ENCODE measurements at places on chromosomes 4 and X. TPM values are rescaled to one million over a fixed set of nuclear protein-coding genes. Genes with fewer than 3 reads are reported as not detected.

The TCP11X2 gene
- total RNA-seq = not detected

The APLN gene
- 1,492 TPM for total RNA-seq

The FAT4 gene
- 30.7 TPM for total RNA-seq

The FAAH2 gene
- total RNA-seq = not detected

The F9 gene
- not detected for total RNA-seq

The TMEM192 gene
- total RNA-seq = 17.6 TPM

The VCX2 gene
- not detected for total RNA-seq

The USP26 gene
- not detected for total RNA-seq

The NDP gene
- 0.15 TPM for total RNA-seq
